ENCODE measurements at places on chromosomes 3 and 15.

- no peak for DNase-seq
These were observed 32.5 kb downstream of the DMXL2 start for GRCh38 chr15:51589881-51590568.

DNA sequence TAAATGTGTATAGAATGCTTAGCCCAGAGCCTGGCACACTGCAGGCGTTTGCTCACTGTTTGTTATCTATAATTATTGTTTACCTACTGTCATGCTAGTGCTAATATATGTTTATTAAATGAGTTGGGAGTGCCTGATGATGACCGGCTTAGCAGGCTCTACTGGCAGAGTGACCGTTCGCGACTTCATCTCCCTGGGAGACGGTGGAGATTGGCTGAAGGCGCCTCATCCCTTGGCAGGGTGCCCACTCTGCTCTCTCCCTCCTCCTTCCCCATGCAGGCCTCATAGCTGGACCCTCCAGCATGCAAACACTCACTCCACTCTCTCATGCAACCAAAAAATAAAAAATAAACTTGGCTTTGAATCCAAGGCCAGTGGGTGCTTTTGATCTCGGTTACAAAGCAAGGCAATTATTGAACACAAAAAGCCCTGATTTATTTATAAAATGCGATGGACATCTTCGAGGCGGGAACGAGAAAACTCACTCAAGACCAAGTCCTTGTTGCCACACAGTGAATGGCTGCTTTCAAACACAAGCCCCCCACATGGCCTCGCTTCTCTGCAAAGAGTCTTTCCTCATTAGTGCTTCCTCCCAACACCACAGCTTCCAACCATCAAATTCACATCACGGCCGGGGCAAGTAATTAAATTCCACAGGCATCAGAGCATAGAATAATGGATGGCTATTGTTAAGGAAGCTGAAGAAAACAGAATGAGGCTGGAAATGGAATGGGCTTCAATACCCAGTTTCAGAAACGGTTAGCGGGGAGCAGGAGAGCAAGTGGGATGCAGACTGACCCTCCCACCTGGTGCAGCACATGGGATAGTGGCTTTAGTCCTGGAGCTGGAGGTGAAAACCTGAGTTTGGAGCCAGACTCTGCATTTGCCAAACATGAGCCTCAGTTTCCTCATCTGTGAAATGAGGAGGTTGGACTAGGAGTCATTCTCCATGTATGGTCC lies 135.7 kb upstream of the RAD18 start:
- DNase-seq, result no peak

DNA sequence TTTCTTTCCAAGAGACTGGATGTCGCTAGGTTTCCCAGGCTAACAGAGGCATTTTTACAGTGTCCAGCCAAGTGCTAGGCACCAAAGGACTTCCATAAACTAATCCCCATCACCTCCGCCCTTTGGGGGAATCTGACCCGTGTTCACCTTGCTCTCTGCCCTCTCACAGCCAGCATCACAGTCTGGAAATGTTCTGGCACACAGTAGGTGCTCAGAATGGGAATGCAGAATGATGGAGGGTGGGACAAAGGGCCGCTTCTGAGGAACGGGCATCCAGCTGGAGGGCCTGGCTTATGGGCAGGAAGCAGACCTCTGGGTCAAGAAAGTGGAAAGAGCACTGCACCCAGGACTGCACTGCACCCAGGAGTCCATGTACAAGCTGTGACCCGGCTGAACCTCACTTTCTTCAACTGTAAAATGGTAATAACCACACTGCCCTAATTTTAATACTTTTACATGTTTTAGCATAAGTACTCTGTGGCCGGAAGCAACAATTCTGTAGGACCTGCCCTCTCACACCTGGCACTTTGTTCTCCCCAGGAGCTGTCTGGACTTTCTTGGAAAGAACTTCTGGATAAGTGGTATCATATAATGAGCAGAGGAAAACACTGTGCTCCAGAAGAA lies 901 bp upstream of the NMB start:
- no peak for DNase-seq

- DNase-seq, result no peak
These were observed 252.3 kb upstream of the LRTM1 start for GRCh38 chr3:55180161-55180560.

DNA sequence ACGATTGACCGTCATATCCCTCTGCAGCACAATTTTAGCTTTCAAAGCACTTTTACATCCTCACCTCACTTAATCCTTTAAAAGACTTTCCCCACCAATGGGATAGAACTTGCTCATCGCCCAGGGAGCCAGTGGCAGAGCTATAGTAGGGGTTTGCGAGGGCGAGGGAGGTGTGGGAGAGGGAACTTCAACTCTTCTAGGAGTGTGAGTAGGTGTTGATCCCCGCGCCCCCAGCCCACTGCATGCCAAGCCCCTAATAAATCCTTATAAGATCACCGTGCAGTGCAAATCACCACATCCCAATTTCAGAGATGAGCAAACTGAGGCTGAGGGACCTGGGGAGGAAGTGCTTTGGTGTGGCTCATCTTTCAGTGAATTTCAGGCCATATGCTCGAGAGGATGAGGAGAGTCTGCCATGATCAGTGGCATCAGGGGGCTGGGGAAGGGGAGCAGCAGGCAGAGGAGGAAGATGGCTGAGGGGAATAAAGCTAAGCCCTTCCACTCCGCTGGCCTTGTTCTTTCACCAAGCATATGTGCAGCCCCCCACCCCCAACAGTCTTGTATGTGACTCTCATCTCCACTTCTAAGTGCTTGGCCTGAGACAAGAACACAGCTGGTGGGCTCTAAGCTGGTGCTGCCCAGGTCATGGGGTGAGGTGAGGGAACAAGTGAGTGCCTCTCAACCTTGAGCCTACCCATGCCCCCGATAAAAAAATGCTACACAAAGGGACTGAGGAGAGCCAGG lies 5.1 kb downstream of the INSYN1 start:
- no peak for DNase-seq

DNA sequence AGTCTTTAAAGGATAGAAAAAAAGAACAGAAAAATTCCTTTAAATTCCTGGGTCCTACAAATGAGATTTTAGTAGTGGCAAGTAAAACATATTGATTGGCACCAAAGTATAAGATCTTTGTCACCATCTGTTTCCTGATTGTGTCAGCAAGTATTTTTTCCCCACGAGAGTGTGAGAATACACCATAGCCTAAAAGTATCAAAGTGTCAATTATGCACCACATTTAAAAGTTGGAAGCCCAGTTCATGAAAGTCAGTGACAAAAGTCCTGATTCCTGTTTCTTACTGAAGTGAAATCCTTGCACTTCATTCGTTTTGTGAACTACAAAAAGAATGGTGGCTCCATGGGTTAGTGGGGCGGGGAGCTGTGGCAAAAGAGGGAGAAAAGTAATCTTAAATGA lies 83.8 kb upstream of the DPH6 start:
- no peak for DNase-seq

- DNase-seq, result no peak
These were observed 11.7 kb upstream of the ATG7 start for GRCh38 chr3:11260460-11260859.

DNA sequence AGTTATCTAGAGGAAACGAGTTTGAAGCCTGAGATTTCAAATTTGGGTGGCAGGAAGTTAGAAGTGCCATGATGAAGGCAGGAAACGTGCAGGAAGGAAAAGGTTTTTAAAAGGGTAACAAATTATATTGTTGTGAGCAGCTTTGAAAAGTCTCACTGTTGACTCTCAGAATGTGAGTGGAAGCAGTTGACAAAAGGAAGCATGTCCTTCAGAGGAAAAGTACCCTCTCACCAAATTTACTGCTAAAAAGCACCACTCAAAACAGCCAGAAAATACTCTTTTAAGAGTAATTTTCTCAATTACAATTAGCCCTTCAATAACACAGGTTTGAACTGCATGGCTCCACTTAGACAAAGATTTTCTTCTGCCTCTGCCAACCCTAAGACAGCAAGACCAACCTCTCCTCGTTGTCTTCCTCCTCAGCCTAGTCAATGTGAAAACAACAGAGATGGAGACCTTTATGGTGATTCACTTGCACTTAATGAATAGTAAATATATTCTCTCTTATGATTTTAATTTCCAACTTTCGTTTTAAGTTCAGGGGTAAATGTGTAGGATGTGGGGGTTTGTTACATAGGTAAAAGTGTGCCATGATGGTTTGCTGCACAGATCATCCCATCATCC lies 117.1 kb upstream of the LIPC start:
- no peak for DNase-seq

- DNase-seq, result peak; percentile 43
These were observed 68.5 kb downstream of the TMCO5A start for GRCh38 chr15:38002883-38003477.

GRCh38 chr3:89434621-89435380 lies 327.4 kb downstream of the EPHA3 start:
- peak; percentile 43 for DNase-seq

DNA sequence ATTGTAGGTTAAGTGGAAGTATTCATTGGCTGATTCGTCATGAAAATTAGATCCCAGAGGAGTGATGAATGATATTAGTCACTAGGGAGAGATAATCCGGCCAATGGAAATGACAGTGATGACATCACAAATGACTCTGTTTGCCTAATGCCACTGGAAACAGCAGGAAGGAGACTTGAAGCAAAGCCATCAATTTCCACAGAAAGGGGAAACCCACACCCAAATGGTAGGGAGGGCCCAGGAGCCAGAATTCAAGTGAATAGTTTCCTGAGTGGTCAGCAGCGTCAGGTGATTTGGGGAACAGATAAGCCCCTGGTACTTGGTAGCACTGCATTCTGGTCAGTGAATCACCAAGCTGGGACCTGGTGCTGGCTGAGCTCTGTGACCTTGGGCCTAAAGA lies 3.3 kb upstream of the ADAMTS9 start:
- DNase-seq, result no peak

DNA sequence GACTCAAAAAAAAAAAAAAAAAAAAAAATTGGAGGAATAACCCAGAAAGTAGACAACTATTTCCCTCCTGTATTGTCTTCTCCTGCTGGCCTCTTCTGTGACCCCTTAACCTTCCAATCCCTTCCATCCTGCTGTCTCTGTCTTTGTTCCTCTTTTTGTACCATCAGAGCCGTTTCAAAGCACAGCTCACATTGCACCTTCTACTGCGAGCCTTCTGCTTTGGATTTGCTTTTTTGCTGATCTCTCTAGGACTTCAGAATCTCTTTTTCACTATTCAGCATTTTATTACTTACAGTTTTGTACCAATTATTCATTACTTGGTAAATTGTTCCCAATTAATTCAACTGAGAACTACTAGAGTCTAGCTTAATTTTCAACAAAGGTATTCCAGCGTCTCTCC lies 284.0 kb upstream of the TBL1XR1 start:
- DNase-seq, result no peak

DNA sequence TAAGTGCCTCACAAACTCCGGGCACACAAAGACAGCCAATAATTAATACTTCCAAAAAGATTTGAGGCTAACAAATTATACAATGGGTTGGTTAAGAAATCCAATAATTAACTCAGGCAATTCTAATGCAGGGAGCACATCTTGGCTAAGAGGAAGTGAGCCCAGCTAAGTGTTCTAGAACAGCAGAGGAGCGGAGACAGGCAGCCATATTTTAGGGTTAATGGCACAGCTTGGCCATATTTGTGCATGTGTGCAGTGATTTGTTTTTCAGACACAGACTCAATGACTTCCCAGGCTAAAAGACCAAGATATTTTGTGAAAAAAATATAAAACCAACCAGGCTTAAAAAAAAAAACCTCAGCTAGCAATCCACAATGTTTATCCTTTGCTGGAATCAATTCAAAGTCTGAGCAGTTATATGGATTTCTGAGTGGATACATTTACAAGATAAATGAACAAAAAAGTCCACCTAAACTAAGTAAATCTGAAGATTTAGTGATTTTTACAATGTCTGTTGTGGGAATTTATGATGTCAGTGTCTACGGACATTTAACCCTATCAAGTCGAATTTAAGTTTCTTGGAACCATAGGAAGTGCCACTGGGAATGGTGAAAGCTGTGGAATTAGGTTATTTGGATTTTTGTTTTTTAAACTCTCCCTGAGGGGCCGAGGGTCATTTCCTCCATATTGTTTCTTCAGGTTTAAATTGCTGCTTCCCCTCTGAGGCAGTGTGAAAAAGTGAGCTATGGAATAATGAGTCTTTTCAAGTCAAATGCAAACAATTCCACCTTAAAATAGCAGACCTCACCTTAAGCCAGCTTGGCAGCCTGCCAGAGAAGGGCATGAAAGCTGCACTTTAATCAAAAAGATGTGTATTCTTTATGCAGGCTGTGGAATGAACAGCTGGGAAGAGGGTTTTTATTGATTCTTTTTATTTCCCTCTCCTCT lies 413.7 kb upstream of the TBL1XR1 start:
- no peak for DNase-seq

DNA sequence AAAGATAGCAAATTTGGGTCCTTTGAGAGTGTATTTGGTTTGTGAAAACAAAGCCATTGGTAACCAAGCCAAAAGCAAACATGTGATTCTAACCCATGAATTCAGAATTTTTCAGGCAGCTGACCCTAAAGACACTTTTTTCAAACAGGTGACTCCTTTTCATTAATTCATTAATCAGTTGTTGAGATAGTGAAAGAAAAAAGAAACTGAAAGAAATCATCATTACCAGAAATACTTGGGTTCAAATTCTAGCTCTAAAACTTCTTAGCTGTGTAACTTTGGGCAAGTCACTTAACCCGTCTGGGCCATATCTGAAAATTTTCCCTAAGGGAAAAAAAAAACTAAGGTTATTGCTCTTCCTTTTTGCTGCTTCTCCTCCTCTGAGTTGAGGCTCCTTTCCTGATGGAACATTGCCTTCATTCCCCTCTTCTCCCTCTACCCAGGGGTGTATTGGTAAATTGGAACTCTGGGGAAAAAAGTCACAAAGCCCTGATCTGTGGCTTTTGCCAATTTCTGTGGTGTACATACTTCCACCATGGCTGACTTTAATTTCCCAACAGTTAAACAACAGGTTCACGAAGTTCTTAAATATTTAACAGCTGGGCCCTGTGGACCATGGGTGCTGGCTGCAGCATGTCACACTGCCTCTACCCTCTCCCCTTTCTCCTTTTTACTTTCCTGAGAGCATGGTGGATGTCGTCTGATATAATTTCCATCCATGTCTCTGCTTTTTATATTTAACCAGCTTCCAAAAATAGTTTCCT lies 120.3 kb downstream of the ASB7 start:
- DNase-seq, result no peak

DNA sequence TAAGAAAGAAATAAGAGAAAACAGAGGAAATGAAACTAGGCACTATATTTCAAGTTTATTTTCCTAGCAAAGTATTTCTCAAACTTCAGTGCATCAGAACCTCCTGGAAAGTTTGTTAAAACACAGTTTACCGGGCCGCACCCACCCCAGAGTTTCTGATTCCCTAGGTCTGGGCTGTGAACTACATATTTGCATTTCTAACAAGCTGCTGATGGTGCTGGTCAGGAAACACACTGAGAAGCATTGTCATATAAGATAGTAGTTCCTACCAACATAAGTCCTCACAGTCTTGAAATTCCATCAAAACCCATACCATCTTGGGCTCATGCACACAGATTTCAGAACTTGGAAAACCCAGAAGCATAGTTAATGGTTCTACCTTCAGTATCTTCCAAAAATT lies 8.3 kb downstream of the SLC9A9 start:
- no peak for DNase-seq

DNA sequence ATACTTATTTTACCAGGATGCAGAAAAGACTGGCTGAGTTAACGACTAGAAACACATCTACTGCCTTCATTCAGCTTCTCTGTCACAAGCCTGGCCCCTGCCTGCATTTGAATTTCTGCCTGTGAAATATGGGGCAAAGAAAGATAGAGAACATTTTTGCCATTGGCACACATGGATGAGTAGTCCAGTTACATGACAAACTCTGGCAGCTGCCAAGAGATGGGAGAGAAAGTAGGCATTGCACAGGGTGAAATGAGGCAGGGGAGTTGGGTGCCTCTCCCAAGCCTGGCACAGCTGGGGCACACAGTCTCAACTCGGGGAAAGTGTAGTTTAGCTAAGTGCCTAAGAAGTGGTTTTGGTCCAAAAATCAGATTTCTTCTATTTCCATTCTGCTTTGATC lies 24.0 kb downstream of the ANXA2 start:
- no peak for DNase-seq
